NCI-H774 (cell line): ENCODE measurements at places on chromosomes 4 and X.

- DNase-seq, result no peak
Measured at GRCh38 chrX:78838709-78839108, 91.2 kb downstream of the LPAR4 start.

GRCh38 chrX:24002167-24002566, 24.8 kb downstream of the KLHL15 start:
- no peak for DNase-seq

DNA sequence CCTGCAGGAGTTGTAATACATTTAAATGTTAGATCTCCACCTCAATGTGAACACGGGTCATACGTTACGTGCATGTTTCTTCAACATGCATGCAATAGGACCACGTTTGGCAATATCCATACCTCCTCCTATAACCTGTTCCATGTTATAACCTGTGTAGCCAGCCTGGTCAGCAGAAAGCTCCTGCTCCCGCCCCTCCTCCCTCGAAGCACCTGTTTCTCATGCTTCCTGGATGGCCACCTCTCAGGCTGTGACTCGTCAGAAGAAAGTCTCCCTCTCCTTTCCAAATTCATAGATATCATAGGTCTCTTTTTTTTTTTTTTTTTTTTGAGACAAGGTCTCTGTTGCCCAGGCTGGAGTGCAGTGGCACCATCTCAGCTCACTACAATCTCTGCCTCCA, 96.5 kb downstream of the HMX1 start:
- no peak for DNase-seq

GRCh38 chrX:65608026-65608425, 59.4 kb upstream of the MSN start:
- no peak for DNase-seq

- no peak for DNase-seq
Measured at GRCh38 chr4:94397635-94398034, 54.1 kb upstream of the PDLIM5 start.

GRCh38 chrX:150229030-150229429, 134.1 kb upstream of the MAMLD1 start:
- no peak for DNase-seq
